ENCODE measurements at places on chromosomes 11 and 22.

DNA sequence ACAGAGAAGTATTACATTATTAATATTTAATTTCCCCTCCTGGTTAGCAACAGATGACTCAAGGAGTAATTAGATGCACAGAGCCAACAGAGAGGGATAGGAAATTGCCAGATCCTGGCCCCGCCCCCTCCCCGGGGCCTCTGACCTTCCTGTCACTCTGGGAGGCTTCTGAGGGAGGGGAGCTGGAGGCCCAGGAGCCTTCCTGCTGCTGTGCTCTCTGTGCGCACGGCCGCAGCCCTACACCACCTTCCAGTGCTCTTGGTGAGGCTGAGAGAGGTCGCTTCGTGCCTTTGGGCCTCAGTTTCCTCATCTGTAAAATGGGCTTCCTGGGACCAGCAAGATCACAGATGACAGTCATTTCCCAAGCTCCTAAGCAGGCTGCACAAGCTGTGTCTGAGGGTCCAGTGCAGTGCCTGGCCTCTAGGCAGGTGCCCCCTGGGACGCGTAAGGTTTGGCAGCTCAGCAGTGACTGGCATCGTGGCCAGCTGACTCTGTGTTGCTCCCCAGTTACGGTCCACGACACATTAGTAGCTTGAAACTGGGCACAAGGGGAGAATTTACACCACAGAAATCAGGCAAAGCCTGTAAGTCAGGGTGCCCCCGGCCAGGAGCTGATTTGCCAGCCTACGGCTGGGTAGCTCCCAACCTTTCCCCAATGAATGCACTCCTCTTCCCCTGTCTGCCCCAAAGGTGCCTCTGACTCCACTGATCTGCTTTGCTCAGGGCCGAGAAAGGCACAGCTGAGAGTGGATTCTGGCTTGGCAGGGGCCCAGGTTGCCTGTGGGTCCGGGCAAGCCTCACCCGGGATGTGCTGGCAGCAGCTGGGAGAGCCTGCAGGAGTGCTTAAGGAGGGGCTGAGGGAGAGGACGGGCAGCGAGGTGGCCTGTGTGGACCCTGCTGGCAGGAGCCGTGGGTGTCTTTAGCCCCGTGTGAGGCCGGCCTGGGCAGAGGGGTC is 2.3 kb downstream of the ADORA2A start:
- DNase-seq = peak; percentile 20

GRCh38 chr11:69700278-69701140 is 3.3 kb downstream of the FGF19 start:
- DNase-seq = peak; percentile 49

- DNase-seq = no peak
Observed at GRCh38 chr22:49771266-49772065, 56.2 kb downstream of the BRD1 start.

DNA sequence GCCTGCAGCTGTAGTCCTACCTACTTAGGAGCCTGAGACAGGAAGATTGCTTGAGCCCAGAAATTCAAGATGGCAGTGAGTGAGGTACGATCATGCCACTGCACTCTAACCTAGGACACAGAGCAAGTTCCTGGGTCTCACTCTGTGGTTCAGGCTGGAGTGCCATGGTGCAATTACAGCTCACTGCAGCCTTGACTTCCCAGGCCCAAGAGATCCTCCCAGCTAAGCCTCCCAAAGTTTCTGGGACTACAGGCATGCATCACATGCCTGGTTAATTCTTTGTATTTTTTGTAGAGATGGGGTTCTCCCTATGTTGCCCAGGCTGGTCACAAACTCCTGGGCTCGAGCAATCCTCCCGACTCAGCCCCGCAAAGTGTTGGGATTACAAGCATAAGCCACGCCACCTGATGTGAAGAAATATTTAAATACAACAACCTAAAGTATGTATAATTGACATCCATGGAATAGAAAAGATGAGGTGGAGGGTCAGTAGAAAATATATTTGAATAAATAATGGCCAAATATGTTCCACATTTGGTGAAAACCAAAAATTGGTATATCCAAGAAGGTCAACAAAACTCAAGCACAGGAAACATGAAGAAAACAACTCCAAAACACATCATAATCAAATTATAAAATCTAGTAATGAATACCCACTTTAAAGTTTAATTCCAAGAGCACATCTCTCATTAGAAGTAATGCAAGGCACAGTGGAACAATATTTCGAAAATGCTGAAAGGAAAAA is 47.9 kb upstream of the IGLL5 start:
- DNase-seq = no peak

DNA sequence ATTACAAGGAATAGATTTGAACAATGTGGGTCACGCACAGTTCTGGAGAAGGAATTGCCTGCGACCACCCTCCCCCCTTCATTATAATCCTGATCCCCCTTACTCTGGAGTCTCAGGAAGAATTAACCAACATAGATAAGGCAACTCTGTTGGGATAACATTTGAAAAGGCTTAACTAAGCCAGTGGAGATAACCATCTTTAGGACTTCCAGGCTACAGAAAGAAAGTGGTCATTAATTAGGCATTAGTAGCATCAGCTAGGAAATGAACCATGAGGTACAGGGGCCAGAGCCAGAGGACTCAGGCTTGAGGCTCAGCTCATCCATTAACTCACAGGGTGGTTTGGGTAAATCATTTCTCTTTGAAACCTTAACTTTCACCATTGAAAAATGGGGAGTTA is 720.0 kb upstream of the API5 start:
- DNase-seq = no peak

- no peak for DNase-seq
Observed at GRCh38 chr11:9714272-9714940, 50.5 kb downstream of the SWAP70 start.

DNA sequence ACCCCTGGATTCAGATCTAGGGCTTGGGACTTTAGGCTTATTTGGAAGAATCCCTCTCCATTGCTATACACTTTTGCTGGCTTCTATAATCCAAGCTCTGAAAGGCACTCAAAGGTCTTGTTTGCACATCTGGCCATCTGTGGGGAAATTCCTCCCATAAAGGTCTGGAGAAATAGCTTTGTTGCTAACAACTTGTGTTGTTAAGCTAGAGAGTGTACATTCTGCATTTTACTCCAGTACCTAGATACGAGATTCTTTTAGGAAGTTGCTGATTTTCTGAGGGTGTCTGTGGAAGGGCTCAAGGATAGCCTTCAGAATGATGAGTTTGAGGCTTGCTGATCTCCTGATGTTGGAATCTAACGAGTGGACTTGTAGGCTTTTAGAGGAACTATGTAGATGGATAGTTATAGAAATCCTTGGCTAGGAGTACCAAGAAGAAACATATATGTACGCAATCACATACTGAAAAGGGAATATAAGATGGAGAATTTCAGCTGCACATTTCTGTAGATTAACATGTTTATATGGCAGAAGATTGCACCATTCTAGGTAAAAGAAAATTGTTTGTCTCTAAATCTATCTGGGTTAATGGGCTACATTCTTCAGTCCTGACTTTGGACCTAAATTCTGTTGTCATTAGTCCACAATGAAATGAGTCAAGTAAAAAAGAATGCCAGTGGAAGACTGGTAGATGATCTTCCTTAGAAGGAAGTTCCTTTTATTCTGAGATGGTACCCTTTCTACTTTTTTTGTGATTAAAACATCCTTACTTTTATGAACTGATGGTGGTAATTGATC is 51.0 kb downstream of the UBASH3B start:
- no peak for DNase-seq

GRCh38 chr11:46285594-46286033 is 8.2 kb downstream of the CREB3L1 start:
- no peak for DNase-seq

- no peak for DNase-seq
Observed at GRCh38 chr11:72661486-72661885, 12.7 kb downstream of the PDE2A start.

DNA sequence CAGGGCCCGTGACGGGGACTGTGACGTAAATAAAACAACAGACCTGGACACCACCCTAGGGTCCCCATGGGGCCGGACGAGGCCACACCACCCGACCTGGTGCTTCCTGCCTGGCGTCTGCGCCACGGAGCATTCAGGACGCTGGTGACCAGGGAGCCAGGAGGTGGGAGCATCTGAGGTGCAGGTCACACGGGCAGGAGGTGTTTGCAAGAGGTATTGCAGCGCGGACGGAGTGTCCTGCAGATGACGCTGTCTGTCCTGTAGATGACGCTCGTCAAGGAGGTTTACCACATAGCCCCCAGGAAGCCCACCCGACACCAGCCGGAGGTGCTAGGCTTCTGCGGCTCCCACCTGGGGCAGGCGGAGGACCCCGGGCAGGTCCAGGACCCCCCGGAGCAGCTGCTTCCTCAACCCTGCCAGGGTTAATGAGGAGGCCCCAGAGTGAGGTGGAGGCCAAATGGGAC is 986 bp upstream of the MUC5B start:
- DNase-seq = no peak

GRCh38 chr11:121235057-121235456 is 57.5 kb upstream of the SC5D start:
- DNase-seq = no peak

DNA sequence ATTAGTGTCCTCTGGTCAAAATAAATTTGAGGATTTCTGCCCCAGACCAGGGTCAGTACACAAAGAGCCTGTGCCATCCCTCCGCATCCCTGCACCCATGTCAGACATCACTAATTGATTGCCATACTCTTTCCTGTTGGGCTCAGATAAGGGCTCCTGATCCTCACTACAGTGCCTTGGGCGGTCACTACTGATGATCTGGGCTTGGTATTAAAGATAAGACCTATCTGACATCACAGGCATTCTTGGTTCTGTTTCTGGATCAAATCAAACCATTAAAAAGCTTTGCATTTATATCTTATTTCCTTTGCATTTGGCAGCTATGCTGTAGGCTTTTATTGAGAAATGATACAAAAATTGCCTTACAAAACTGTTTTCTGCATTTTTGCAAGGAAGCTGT is 103.5 kb upstream of the TENM4 start:
- no peak for DNase-seq

DNA sequence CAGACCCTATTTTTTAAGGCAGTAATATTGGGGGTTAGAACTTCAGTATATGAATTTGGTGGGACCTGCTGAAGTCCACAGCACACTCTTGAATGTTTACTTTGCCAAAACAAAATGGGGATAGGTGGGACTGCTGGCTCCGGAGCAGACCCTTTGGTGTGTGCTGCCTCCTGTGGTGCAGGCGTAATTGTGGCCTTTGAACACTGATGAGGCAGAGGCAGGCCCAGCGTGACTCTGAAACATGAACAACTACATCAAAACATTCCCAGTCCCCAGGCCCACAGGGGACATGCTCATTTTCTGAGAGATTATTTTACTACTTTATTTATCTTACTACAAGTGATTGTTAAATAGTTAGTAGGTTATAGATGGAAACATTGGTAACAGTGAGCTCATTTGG is 225.0 kb upstream of the TBCEL start:
- DNase-seq = no peak

GRCh38 chr11:36532941-36533601 is 23.0 kb upstream of the TRAF6 start:
- DNase-seq = no peak

DNA sequence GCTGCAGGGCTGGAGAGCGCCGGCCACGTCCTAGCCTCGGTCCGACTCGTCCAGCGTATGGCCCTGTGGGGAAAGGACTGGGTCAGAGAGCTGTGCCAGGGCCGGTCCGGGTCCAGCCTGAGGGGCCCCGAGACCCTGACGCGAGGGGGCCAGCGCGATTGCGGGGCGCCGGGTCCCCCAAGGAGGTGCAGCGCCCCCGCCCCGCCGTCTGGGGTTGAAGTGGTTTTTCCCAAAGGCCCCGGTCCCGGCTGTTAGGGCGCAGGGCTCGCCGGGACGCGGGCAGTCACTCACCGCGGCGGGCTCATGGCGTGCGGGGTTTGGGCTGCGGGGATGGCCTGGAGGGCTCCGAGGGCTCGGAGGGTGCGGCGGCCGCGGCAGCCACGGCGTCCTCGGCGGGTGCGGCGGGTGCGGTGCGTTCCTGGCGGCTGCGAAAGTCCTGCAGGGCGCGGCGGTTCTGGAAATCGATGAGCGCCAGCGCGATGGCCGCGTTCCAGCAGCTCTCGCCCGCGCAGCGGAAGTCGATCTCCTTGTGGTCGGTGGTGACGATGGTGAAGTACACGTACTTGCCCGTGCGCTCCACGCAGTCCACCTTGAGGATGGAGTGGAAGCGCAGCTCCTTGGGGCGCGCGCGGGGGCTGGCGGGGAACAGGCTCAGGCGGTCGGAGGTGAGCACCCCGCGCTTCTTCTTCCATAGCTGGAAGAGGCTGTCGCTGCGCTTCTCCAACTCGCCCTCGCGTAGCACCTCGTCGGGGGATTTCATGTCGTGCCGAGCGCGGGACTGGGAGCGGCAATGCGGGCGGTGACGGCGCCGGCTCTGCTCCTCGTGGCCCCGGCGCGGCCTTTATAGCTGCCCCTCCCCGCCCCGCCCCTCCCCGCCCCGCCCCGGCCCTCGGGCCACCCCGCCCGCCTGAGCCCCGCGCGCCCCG is at the start of gene PHLDA2:
PHLDA2 (minus strand) TSS at position 816 of the 926 bp plus-strand sequence; CDS start at position 760, 56 bp downstream.
- peak; percentile 50 for DNase-seq

DNA sequence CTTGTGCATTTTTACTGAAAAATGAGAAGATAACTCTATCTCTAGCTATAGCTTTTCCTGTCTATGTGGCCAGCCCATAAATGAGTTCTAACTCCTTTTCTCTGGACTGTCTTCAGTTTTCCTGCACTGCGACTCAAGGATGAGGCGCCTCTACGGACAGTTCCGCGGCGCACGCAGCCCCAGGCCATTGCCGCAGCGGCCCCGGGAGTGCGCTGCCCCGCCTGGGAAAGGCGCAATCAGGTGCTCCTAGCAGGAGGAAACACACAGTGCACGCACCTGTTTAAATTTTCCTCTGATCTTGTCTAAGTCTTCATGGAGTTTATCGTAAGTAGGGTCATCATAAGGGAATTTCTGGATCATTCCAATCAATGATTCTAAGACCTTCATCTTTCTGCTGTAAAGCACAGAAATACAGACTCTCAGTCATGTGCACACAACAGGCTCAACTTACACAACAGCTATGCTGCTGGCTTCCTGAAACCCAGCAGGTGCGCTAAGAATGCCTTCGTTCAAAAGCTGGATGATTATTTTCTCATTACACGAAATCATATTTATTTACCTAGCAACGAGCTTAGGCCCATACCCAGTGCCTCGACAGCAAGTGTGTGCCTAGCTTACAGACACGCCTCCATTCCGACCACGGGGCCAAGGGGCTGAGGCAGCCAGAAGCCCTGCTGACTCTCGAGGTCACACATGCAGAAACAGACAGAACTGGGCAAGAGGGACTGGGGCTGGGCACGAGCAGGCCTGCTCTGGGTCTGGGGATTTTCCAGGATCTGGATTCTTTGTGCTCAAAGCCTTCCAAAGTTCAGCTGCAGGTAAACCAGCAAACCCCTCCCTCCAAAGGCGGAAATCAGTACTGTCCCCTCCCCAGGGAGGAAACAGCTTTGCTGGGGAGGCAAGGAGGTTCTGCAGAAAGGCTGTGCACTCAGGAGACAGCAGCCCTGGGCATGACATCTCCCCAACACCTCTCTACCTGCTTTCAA is 7.2 kb downstream of the LTO1 start:
- DNase-seq = peak; percentile 6

DNA sequence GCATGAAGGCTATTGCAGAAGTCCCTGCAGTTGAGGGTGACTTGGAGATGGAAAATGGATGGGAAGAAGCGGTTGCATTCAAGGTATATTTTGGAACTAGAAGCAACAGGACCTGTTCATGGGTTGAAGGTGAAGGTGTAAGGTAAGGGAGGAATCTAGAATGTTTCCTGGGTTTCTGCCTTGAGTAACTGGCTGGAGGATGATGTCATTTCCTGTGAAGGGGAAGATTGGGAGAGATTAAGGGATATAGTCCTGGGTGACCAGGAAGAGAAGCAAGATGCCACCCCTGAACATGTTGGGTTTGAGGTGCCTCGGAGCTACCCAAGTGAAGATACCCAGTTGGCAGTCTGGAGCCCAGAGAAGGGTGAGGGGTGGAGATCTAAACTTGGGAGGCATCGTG is 12.1 kb upstream of the MOGAT2 start:
- no peak for DNase-seq

GRCh38 chr11:28139841-28140415 is 31.7 kb downstream of the METTL15 start:
- no peak for DNase-seq

Data from NCI-H1105 treated with DMSO at 0.1 percent for 48 hours (cell line).